T-helper 17 cell (primary cell): ENCODE measurements at places on chromosomes 11 and 22.

- peaks cover 7% of the 10 kb centered on the region for H3K36me3 ChIP-seq
- peaks cover 11% of the 10 kb centered on the region for H3K4me1 ChIP-seq
- no peak overlapping the region for H3K4me3 ChIP-seq
- DNase-seq: no peak
- H3K27me3 ChIP-seq: peaks cover 44% of the 10 kb centered on the region
Observed at GRCh38 chr22:32607086-32607485, 132.5 kb downstream of the FBXO7 start.

GRCh38 chr11:127105593-127106541 is 105.3 kb upstream of the KIRREL3 start:
- no peak overlapping the region for H3K27ac ChIP-seq
- no peak overlapping the region for H3K4me3 ChIP-seq
- H3K36me3 ChIP-seq: no peaks in the 10 kb centered on the region
- no peak for DNase-seq
- H3K27me3 ChIP-seq: peaks cover 20% of the 10 kb centered on the region
- no peaks in the 10 kb centered on the region for H3K4me1 ChIP-seq

DNA sequence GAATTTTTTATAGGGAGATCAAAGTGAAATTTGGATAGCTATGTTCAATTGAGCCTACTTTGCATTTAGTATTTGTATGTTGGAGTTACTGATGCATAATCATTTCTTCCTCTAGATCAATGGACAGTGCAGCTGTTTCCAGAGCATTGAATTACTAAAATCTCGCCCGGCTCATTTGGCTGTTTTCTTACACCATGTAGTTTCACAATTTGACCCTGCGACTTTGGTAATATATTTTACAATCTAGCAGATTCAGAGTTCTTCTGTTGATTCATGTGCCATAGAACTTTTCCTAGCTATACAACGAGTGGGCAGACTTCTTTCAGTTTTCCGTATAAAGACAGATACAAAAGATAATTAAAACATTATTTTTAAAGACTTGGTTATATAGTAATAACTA is 70.0 kb upstream of the GRIK4 start:
- peaks cover 12% of the 10 kb centered on the region for H3K36me3 ChIP-seq
- no peaks in the 10 kb centered on the region for H3K4me1 ChIP-seq
- no peaks in the 10 kb centered on the region for H3K27me3 ChIP-seq
- no peak overlapping the region for H3K27ac ChIP-seq

- H3K27ac ChIP-seq: no peak overlapping the region
- DNase-seq: no peak
- no peaks in the 10 kb centered on the region for H3K27me3 ChIP-seq
- peaks cover 22% of the 10 kb centered on the region for H3K4me1 ChIP-seq
- H3K4me3 ChIP-seq: no peak overlapping the region
Observed at GRCh38 chr11:48088682-48089050, 108.3 kb downstream of the PTPRJ start.
